H9 (cell line): ENCODE measurements at places on chromosomes 7 and 10.

GRCh38 chr10:11266426-11266825, 248.8 kb downstream of the CELF2 start:
- DNase-seq = no peak
- no peaks in the 10 kb centered on the region; the same call in 1 of the 2 replicates for H3K4me1 ChIP-seq
- H3K36me3 ChIP-seq = no peaks in the 10 kb centered on the region
- no peak overlapping the region for H3K27ac ChIP-seq
- no peaks in the 10 kb centered on the region for H3K27me3 ChIP-seq
- no peak overlapping the region for H3K4me3 ChIP-seq

GRCh38 chr7:44976746-44977196, 2.0 kb downstream of the MYO1G start:
- H3K4me3 ChIP-seq = no peak overlapping the region
- no peak overlapping the region for H3K27ac ChIP-seq
- no peak for DNase-seq
- no peaks in the 10 kb centered on the region for H3K27me3 ChIP-seq
- no peaks in the 10 kb centered on the region for H3K4me1 ChIP-seq

- no peak overlapping the region for H3K4me3 ChIP-seq
- peaks cover 4% of the 10 kb centered on the region for H3K36me3 ChIP-seq
- peaks cover 10% of the 10 kb centered on the region; the same call in 1 of the 2 replicates for H3K4me1 ChIP-seq
Observed at GRCh38 chr10:29158066-29158465, 130.8 kb upstream of the LYZL1 start.

- DNase-seq = no peak
- no peak overlapping the region for H3K27ac ChIP-seq
- no peaks in the 10 kb centered on the region for H3K27me3 ChIP-seq
- no peak overlapping the region for H3K4me3 ChIP-seq
- no peaks in the 10 kb centered on the region for H3K36me3 ChIP-seq
- no peaks in the 10 kb centered on the region for H3K4me1 ChIP-seq
Observed at GRCh38 chr7:92674379-92674778, 84.2 kb upstream of the FAM133B start.

- no peak for DNase-seq
- no peak overlapping the region for H3K27ac ChIP-seq
- no peak overlapping the region for H3K4me3 ChIP-seq
- no peaks in the 10 kb centered on the region for H3K36me3 ChIP-seq
- no peaks in the 10 kb centered on the region for H3K4me1 ChIP-seq
Observed at GRCh38 chr7:79461660-79462059, 8.2 kb upstream of the MAGI2 start.

GRCh38 chr10:125866421-125867029, 14.6 kb downstream of the DHX32 start:
- no peak for DNase-seq
- no peak overlapping the region for H3K4me3 ChIP-seq
- H3K27ac ChIP-seq = no peak overlapping the region
- no peaks in the 10 kb centered on the region for H3K27me3 ChIP-seq
- H3K4me1 ChIP-seq = no peaks in the 10 kb centered on the region

GRCh38 chr10:7475046-7475911, 64.4 kb upstream of the SFMBT2 start:
- peak overlapping the region; percentile 5; the same call in 1 of the 2 replicates for H3K4me3 ChIP-seq
- no peaks in the 10 kb centered on the region for H3K27me3 ChIP-seq
- peak; percentile 77 for DNase-seq
- no peaks in the 10 kb centered on the region for H3K36me3 ChIP-seq
- H3K27ac ChIP-seq = no peak overlapping the region

DNA sequence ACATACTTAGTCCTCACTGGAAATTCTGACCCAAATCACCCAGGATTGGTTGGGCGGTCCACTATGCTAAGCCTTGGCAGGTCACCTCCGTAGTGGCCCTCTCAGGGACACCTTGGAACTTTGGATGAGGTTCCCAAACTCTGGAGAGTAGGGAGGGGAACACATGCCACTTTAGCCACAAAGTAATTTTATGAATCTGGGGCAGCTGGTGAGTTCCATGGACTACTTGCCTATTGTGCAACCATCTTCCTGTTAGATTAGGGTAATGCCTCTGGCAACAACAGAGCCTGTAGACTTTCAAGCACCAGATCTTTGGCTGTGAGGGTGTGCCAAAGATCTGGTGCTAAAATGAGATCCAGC, 77.7 kb downstream of the ITGB8 start:
- no peak overlapping the region for H3K27ac ChIP-seq

DNA sequence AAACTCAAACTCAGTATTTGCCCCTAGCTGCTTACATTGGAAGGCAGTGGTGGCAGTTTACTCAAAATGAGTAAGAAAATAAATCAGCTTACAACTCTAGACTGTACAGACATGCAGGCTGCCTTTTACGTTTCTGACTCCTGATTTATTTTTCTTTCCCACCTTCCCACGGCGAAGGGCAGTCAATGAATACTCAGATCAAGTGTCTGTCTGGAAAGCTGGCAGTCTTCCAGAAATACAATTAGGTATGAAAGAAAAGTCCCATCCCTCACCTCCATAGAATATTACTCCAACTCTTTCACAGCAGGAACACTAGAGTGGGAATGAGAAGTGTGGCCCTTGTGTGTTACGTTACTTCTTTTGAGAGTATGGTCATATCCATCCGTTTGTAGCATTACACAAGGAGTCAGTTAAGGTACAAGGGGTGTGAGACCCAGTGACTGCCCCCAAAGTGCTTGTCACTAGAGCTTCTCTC, 1.3 kb upstream of the PAPSS2 start:
- no peak for DNase-seq
- H3K36me3 ChIP-seq = no peaks in the 10 kb centered on the region
- H3K27me3 ChIP-seq = no peaks in the 10 kb centered on the region
- H3K27ac ChIP-seq = no peak overlapping the region
- no peak overlapping the region; the same call in 2 of the 3 replicates for H3K4me3 ChIP-seq
- peaks cover 9% of the 10 kb centered on the region; the same call in 1 of the 2 replicates for H3K4me1 ChIP-seq

DNA sequence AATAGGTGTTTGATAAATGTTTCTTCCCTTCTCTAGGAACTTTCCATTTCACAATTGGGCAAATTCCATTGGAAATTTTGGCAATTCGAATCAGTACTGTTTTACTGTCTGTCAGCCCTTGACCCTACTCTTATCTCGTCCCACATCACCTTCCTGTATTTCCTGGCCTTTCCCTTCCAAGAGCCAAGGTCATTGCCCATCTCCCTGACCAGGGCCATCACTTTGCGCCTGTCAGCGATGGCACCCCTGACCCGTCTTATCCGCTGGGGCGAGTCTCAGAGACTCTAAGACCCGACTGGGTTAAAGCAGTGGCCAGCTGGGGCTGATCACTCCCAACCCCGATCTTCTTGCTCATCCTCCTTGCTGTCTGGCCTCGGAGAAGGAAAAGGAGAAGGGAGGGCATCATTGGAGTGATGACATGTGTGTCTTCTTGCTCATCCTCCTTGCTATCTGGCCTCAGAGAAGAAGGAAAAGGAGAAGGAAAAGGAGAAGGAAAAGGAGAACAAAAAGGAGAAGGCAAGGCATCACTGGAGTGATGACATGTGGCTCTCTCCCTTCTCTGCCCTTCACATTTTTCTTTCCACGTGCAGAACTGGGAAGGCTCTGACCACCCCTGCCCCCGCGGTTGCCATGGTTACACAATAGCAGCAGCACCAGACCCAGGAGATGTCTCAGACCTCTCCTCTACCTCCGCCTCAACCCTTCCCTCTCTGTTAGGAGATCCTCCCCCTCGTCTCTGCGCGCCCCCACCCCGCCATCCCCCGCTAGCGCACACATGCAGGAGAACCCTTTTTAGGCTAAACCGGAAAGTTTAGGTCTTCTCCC, 2.0 kb downstream of the SEMA3D start:
- no peaks in the 10 kb centered on the region; the same call in 1 of the 2 replicates for H3K4me1 ChIP-seq
- H3K27ac ChIP-seq = no peak overlapping the region
- H3K36me3 ChIP-seq = peaks cover 5% of the 10 kb centered on the region
- H3K4me3 ChIP-seq = peak overlapping the region; percentile 83
